ENCODE measurements at places on chromosomes 12 and 14. TPM values are rescaled to one million over a fixed set of nuclear protein-coding genes. Genes with fewer than 3 reads are reported as not detected.

Gene PSMB11
- not detected for total RNA-seq

Gene TAC3
- not detected for total RNA-seq

Gene PMEL
- total RNA-seq: 188 TPM

Gene HCAR3
- 10.1 TPM for total RNA-seq

Gene ETFBKMT
- 2.4 TPM for total RNA-seq

Gene C14orf132
- 33.8 TPM for total RNA-seq

Gene STAC3
- total RNA-seq: 2.0 TPM

Gene PRICKLE1
- 5.8 TPM for total RNA-seq

Gene C12orf54
- not detected for total RNA-seq

Gene GPR162
- 2.1 TPM for total RNA-seq

Gene SERPINA4
- not detected for total RNA-seq

Gene TTC6
- 1.4 TPM for total RNA-seq

Gene TMEM121
- 2.5 TPM for total RNA-seq

DNA sequence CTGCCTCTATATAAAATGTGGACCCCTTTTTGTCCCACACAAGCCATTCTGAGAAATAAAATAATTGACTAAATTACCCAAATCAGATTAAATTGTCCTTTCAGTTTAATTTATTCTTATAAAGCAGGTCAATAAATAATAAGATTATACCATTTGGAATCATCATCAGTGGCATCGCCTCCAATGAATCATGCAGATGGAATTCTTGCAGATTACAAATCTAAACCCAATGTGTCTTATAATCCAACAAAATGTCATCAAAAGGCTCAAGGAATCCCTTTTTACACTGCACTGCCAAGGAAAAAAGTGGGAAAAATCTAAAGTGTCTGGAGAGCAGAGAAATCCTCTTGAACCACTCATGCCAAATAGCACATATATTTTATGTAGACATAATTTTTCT is 138.2 kb upstream of the TSPAN8 start:
- DNase-seq: no peak

DNA sequence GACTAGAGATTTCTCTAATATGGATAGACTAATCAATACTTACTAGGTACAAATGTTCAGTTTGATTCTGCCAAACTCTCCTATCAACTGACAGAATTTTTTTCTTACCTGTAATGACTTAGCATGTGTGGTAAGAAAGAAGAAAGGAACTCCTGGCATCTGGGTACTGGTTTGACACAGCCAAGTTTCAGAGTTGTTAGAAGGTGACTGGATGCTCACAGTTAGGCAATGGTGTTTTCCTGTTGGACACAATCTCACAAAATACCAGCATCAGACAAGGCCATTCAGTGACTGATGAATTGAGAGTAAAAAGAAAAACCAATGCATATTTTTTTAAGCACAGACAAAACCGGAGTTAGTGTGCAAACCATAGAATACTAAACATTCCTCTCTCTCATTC is 4.2 kb downstream of the MUCL1 start:
- DNase-seq: no peak

DNA sequence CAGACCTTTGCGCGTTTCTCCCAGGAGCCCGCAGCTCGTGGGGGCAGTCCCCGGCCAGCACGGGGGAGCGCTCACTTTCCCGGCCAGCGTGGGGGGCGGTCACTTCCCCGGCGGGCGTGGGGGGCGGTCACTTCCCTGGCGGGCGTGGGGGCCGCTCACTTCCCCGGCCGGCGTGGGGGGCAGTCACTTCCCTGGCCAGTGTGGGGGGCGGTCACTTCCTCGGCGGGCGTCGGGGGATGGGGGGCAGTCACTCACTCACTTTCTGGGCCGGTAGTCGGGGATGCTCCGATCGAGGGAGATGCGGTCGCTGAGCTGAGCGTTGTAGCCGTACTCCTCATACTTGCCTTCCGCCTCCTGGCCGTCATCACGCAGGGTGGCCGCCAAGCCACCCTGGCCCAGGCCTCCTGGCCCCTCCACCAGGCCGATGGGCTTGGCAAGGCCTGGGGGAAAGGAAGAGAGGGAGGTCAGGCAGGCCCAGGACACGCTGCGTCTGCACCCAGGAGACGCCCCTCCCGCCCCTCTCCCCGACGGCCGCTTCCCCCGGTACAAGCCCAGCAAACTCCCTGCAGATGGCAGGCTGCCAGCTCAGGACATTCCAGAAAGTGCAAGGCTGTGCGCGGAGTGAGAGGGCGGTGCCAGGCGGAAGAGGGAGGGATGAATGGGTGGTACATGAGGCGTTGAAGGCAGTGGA is 43.3 kb downstream of the GALNT9 start:
- no peak for DNase-seq

GRCh38 chr14:67440513-67440912 is 28.5 kb upstream of the PLEK2 start:
- no peak for DNase-seq

- no peak for DNase-seq
Observed at GRCh38 chr14:44846232-44846824, 115.4 kb downstream of the KLHL28 start.

GRCh38 chr14:80135305-80136088 is 75.8 kb downstream of the DIO2 start:
- DNase-seq: no peak

GRCh38 chr12:57535764-57536596 is 11.0 kb downstream of the DCTN2 start:
- DNase-seq: no peak

- DNase-seq: no peak
Observed at GRCh38 chr12:71948390-71948789, 9.7 kb downstream of the TPH2 start.

DNA sequence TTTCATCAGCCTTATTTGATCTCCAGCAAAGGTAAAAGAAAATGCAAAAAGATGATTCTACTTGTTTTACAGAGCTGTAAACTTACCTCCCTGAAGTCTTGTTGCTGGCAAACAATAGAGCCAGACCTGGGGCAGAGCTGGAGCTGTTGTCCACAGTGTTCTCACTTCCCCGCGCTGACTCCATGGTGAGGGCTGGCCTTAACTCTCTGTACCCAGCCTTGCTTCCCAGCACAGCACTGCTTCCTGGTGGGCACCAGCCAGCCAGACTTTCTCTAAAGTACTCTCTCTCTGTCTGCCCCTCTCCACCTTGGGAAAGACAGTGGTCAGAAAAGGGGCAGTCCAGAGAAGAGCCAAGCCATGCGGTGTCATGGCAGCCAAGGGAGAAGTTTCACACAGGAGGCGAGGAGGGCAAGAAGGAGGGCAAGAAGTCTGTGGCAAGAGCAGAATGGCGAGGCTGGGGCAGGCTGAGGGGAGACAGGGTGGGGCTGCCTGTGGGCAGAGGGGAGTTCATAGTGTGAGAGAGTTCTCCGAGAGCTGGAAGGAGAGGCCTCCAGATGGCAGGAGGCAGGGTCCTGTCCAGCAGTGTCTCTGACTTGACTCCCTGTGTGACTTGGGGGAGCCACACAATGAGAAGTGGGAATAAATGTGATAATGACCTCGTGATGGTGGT is 9.3 kb downstream of the EVL start:
- DNase-seq: no peak

DNA sequence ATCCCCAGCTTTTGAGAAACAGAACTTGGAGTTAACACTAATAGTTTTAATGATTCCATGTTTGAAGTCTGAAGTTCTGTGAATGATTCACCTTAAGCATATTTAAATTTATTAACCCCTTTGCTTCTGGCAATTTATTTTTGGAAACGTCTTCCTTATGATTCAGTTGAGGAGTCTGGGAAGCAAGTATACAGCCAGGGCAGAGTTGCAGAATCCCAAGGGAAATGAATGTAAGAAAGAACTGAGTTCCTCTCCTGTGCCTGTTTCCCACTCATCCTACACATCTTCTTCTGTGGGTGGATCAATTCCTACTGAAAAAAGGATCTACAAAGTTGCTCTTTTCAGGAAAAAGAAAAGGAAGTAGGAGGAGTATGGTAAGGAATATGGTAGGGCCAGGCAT is 108.2 kb upstream of the CCDC91 start:
- no peak for DNase-seq

GRCh38 chr12:54701940-54702592 is 53.9 kb upstream of the DCD start:
- DNase-seq: no peak

GRCh38 chr14:68631394-68632053 is 161.3 kb downstream of the ZFP36L1 start:
- peak; percentile 50 for DNase-seq

- no peak for DNase-seq
Observed at GRCh38 chr12:116513944-116514343, 45.2 kb upstream of the MAP1LC3B2 start.

GRCh38 chr12:20477255-20477654 is 108.9 kb downstream of the PDE3A start:
- no peak for DNase-seq

DNA sequence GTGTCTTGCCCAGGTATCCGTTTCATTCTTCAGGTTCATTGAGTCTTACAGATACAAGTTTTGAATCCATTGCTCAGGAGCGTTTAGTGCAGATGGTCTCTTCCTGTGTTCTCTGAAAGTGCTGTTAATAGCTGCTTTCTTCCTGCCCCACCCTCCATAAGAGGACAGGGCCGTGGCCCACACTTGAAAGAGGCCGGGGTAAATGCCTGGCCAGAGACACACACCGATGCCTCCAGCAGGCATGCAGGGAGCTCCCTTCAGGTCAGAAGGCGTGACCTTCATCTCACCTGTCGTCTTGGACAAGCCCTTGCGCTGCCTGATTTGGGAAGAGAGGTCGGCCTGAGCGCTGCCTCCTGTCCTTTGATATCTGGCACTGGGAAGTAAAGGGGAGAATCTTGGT is 11.6 kb downstream of the PRKAB1 start:
- no peak for DNase-seq

- DNase-seq: no peak
Observed at GRCh38 chr14:35218963-35219362, 73.2 kb upstream of the PSMA6 start.

DNA sequence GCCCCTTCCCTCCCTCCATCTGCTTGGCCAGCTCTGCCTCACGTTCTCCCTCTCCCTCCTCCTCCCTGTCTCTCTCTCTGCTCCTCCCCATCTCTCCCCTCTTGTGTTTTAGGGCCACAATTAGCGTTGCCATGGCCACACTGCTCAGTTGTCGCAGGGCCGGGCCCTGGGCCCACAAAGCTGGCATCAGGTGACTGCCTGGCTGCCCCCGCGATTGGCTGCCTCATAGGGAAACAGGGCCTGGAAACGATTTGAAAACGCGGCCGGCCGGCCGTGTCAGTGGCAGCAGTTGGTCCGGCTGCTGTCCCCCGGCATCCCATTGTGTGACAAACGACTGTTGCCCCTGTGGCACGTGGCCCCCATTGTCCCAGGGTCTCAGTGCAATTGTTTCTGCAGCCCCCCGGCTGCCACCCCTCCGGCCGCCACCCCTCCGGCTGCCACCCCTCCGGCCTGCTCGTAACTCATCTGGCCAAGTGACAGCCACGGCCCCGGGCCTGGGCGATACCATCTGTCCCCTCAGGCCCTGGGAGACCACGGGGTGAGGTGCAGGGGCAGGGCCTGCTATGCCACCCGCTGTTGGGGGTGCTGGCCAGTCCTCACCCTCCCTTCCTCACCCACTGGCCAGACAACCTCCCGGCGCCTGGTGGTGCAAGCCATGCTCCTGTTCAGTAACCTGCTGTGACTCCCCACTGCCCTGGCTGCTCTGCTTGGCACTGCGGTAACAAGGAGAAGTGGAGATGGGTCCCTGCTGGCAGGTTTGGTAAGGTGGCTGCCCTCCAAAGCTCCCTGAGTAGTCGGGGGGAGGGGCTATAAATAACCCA is 17.4 kb downstream of the FOXN4 start:
- no peak for DNase-seq

DNA sequence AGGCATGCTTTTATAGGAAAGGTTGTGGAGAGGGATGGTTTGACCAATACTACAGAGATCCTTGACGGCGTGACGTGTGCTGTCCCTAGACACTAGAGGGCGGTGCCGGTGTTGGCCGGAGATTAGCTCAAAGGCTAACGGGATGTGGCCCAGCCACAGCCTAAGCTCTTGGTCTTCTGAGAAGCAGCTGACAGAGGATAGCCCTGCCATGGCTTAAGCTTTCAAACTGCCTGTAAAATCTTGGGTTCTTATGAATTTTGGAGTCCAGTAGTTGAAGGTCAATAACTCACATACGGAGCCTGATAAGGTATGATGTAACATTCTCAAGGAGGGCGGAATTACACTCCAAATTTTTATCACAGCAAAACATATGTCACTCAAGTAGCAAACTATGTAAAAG is 515.7 kb upstream of the ATXN7L3B start:
- no peak for DNase-seq

DNA sequence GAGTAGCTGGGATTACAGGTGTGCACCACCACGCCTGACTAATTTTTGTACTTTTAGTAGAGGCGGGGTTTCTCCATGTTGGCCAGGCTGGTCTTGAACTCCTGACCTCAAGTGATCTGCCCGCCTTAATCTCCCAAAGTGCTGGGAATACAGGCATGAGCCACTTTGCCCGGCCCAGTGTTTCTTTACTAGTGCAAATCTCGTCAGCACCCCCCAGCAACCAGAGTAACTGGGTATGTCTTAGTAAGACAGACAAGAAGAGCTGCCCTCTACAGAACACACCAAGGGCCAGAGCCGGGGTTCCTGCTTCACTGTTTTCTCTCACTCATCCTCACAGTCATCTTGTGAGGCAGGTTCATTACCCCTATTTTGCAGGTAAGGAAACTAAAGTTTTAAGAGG is 78.5 kb upstream of the GPR68 start:
- DNase-seq: no peak

GRCh38 chr14:29442696-29443095 is 485.0 kb downstream of the PRKD1 start:
- DNase-seq: no peak

GRCh38 chr12:88994971-88995370 is 357.3 kb downstream of the DUSP6 start:
- DNase-seq: no peak

DNA sequence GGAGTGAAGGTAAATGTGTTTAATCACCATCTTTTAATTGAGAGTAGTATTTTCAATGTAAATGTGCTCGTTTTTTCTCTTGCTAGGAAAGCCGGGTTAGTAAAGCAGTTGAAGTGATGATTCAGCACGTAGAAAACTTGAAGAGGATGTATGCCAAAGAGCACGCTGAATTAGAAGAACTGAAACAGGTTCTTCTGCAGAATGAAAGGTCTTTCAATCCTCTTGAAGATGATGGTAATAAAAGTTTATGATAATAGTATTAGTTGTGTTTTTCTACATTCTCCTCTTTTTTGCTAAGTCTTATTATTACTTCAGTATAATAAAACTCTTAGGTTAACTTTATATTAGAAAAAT is 93.9 kb downstream of the DNAI7 start:
- no peak for DNase-seq

GRCh38 chr12:28060871-28061270 is 88.3 kb upstream of the PTHLH start:
- DNase-seq: no peak

DNA sequence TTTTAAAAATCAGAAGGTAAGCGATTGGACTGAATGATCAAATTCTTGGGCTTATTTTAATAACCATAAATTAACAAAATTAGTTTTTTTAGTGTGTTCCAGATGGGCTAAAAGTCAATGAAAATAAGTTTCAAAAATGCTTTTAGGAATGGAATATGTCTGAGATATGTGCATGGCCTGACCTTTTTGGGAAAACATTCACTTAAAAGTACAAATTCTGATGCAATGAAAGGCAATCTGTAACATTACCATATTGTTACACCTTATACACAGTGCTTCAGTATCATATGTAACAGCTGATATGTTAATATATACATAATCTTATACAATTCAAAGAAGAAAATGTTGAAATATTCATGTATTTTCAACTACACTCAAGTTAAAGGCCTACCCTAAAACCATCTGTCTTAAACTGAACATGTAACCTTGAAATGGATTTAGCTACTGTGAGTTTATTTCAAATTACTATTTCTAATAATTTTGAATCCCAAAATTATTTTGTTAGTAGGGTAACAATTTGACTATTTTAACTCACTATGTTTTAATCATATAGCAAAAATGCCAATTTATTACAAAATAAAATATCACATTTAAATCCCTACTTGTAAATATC is 84.8 kb downstream of the EEA1 start:
- no peak for DNase-seq
